Upper lobe of right lung (tissue), 1 donor: ENCODE measurements at places on chromosomes 3 and 15.
A peak's percentile ranks its signal among the peaks of the same experiment; 100 is the strongest.

GRCh38 chr3:53200501-53201498, 39.8 kb downstream of the PRKCD start:
- DNase-seq: no peak
- no peaks in the 10 kb centered on the region for H3K36me3 ChIP-seq
- H3K27me3 ChIP-seq: no peaks in the 10 kb centered on the region
- no peak overlapping the region for H3K4me3 ChIP-seq
- no peak overlapping the region for H3K27ac ChIP-seq
- H3K4me1 ChIP-seq: peaks cover 6% of the 10 kb centered on the region

DNA sequence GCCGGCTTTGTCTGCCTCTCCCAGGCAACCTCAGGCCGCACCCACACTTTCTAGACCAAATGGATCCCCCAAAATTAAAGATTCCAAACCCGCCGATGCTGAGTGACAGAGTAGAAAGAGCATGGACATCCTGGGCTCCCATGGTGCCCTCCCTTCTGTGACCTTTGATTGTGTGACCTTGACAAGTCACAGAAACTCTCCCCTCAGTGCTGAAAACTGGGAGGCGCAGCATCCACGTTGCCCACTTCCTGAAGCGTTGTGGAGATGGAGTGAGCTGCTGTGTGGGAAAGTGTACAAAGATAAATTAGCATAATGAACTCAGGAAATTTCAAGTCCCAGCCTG, 74.4 kb upstream of the MFGE8 start:
- no peaks in the 10 kb centered on the region for H3K27me3 ChIP-seq
- H3K4me3 ChIP-seq: no peak overlapping the region
- H3K36me3 ChIP-seq: no peaks in the 10 kb centered on the region
- H3K4me1 ChIP-seq: no peaks in the 10 kb centered on the region
- H3K27ac ChIP-seq: no peak overlapping the region

DNA sequence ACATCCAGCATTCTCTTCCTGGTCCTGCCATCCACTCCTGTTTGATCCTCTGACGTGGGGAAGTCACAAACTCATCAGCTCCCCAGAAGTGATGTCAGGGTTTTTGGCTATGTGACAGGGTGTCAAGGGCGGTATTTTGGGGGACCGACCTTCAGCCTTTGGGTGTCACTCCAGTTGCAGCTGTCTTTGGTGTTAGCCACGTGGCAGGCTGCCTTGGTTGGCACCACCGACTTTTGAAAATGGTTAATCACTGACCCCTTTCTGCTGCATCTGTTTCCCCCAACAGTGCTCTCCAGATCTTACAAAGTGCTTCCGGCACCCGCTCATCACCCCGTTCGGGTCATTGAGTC, 86.6 kb downstream of the TRAK1 start:
- peaks cover 16% of the 10 kb centered on the region for H3K4me1 ChIP-seq
- no peaks in the 10 kb centered on the region for H3K27me3 ChIP-seq
- peaks cover 4% of the 10 kb centered on the region for H3K36me3 ChIP-seq
- no peak for DNase-seq

DNA sequence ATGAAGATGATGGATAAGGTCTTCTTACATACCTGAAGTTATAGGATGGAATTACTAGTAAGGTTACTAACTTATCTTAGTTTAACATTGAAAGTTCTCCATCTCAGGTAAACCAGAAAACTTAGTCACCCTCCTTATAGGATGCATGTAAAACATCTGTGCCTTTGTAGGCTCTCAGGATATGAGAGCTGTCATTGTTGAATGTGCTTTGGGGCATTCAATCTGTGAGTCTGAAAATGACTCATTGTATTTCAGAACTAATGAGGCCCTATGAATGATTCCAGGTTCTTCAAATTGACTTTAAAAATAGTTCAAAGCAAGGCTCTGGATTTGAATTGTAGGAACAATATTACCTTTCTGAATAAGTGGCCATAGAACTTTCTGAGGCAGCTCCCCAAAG, 237.7 kb upstream of the AZI2 start:
- H3K27me3 ChIP-seq: no peaks in the 10 kb centered on the region
- H3K4me1 ChIP-seq: no peaks in the 10 kb centered on the region
- no peaks in the 10 kb centered on the region for H3K36me3 ChIP-seq
- no peak overlapping the region for H3K27ac ChIP-seq
- H3K4me3 ChIP-seq: no peak overlapping the region

GRCh38 chr3:191119415-191120295, 79.4 kb upstream of the OSTN start:
- no peak overlapping the region for H3K27ac ChIP-seq
- no peak overlapping the region for H3K4me3 ChIP-seq
- no peak for DNase-seq
- no peaks in the 10 kb centered on the region for H3K4me1 ChIP-seq

DNA sequence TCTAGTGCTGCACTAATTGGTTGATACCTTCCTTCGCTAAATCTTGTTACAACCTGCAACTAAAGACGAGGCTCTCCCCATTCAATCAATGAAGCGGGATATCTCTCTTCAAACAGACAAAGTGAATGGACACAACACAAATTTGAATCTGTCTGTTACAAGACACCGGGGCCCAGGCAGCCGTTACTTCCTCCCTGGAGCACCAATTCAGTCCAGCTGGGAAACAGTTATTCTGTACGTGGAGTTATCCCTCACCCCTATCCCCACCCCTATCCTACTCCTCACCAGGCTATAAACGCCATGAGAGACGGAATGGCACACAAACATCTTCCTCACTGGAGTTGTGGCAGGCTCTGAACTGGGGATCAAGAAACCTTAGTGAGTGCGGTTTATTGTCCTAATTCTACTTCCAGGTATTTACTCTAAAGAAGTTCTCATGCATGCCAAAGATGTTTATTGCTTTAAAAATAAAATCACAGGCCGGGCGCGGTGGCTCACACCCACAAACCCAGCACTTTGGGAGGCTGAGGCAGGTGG, 181.8 kb downstream of the FOXP1 start:
- no peak for DNase-seq
- H3K4me3 ChIP-seq: no peak overlapping the region
- H3K27ac ChIP-seq: no peak overlapping the region
- H3K4me1 ChIP-seq: peaks cover 17% of the 10 kb centered on the region
- H3K27me3 ChIP-seq: no peaks in the 10 kb centered on the region

DNA sequence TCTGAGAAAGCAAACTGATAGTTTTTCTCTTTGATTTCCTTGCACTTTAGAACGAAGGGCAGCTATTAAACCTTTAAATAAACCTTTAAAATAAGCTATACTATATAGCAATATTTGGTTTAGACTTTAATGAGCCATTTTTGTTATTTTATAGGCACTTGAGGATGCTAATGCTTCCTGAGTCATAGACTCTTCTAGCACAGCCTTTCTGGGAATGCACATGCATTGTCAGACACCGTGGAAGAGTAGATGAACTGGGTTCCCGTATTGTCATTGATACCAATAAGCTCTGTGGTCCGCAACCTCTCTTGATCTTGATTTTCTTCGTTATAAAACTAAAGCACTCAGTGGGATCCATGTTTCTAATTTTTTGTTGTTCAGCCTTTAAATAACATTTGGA, 27.6 kb downstream of the CERS3 start:
- peaks cover 6% of the 10 kb centered on the region for H3K27me3 ChIP-seq
- H3K4me3 ChIP-seq: no peak overlapping the region
- no peaks in the 10 kb centered on the region for H3K4me1 ChIP-seq
- no peaks in the 10 kb centered on the region for H3K36me3 ChIP-seq

DNA sequence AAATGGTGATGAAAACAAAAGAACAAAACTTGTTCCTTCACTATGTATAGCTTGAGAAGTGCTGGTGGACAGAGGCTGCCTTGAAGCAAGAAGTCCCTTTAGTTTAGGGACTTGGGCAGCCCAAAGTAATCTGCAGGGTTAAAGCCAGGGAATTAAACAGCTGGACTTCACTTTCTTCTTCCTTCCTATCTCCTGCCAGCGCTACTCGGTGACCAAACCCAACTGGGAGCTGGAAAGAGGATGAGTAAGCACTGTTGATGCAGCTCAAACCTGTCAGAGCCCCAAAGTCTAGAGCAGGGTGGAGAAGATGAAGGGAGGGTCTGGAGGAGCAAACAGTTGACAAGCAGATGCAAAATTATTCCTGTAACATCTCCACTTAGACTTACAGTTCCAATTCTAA, 73.1 kb upstream of the FBN1 start:
- no peak overlapping the region for H3K4me3 ChIP-seq
- DNase-seq: no peak
- H3K36me3 ChIP-seq: no peaks in the 10 kb centered on the region
- H3K27me3 ChIP-seq: no peaks in the 10 kb centered on the region
- no peaks in the 10 kb centered on the region for H3K4me1 ChIP-seq

DNA sequence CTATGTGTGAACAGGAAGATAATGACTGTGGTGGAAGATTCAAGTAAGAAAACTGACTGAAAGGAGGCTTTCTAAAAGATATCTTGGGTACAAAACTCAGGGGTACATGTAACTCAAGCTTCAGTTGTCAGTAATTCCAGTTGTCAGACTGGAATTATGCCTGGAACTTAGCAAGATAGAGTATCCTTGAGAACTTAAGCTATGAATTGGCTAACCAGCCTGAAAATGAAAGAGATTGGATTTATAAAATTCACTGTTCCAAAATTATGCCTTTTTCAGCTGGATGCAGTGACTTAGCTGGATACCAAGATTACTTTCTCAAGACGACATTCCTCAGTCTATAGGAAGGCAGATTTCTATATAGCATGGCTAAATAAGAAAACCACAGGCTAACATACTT, 221.9 kb upstream of the ZBTB20 start:
- H3K36me3 ChIP-seq: no peaks in the 10 kb centered on the region
- H3K4me1 ChIP-seq: no peaks in the 10 kb centered on the region
- H3K27me3 ChIP-seq: no peaks in the 10 kb centered on the region

- no peak overlapping the region for H3K4me3 ChIP-seq
- no peaks in the 10 kb centered on the region for H3K36me3 ChIP-seq
- H3K4me1 ChIP-seq: no peaks in the 10 kb centered on the region
- H3K27me3 ChIP-seq: no peaks in the 10 kb centered on the region
- DNase-seq: no peak
These were observed 232.5 kb downstream of the CHST2 start for GRCh38 chr3:143351895-143352608.

- H3K27ac ChIP-seq: no peak overlapping the region
- no peaks in the 10 kb centered on the region for H3K36me3 ChIP-seq
- no peaks in the 10 kb centered on the region for H3K4me1 ChIP-seq
- DNase-seq: no peak
These were observed 39.8 kb downstream of the TUSC7 start for GRCh38 chr3:116749388-116749787.

DNA sequence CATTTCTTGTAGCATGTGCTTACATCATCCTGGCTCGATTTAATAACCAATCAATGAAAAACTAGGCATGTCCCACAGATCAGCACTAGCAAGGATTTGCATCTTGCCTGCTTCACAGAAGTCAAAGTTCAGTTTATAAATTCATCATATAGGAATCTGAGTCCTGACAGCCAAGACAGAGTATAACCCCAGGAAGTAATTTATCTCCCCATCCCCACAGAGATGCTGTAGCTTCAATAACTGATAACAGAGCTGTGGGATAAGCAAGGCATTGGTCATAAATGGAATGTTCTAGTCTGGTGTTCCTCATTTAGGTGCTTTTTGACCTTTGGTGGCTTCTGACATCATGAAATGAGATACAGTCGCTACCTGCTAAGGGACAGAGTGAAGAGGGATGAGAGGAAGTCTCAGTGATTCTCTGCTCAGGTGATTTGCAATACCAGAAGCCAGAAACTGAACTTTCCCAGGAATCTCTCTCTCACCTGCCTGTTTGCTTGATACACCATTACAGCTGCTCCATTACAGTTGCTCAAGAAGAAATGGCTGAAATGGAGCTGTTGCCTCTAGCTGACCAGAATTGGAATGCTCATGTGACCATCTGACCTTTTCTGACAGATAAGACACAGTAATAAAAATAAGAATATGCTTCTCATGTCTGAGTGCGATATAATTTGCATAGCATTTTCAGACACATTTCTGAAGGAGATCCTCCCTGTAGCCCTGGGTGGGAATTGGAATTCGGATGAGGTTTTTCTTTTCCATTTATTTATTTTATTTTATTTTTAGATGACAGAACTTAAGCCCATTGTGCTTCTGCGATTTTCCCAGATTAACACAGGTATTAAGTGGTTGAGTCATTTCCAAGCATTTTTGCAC, 217.1 kb upstream of the KCNMB2 start:
- H3K36me3 ChIP-seq: no peaks in the 10 kb centered on the region
- no peak overlapping the region for H3K27ac ChIP-seq
- no peaks in the 10 kb centered on the region for H3K27me3 ChIP-seq
- no peaks in the 10 kb centered on the region for H3K4me1 ChIP-seq

DNA sequence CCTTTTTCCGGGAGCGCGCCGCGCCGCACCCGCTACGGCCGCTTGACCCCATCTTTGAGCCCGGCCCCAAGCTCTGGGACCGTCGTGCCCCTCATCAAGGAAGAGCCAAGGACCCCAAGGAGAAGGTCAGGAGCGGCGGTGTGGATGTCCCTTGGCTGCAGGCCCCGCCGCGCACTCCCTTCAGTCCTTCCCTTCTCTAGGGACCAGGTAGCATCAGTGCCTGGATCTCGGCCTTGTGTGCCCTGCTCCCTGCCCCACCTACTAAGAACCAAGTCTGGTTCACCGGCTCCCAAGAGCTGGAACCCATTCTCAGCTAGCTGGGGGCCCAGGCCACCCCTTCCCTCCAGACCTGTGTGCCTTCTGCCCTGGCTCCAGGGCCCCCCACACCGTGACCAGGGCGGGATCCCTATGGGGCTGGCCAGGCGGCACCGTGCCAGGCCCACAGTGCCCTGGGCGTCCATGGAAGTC, 69.3 kb upstream of the CGNL1 start:
- H3K4me3 ChIP-seq: peak overlapping the region; percentile 56
- no peaks in the 10 kb centered on the region for H3K27me3 ChIP-seq
- no peaks in the 10 kb centered on the region for H3K36me3 ChIP-seq
- H3K27ac ChIP-seq: peak overlapping the region; percentile 42
- DNase-seq: no peak

- H3K27me3 ChIP-seq: no peaks in the 10 kb centered on the region
- H3K27ac ChIP-seq: no peak overlapping the region
- no peak for DNase-seq
- no peaks in the 10 kb centered on the region for H3K4me1 ChIP-seq
These were observed 29.5 kb downstream of the ADPGK start for GRCh38 chr15:72754096-72754495.

DNA sequence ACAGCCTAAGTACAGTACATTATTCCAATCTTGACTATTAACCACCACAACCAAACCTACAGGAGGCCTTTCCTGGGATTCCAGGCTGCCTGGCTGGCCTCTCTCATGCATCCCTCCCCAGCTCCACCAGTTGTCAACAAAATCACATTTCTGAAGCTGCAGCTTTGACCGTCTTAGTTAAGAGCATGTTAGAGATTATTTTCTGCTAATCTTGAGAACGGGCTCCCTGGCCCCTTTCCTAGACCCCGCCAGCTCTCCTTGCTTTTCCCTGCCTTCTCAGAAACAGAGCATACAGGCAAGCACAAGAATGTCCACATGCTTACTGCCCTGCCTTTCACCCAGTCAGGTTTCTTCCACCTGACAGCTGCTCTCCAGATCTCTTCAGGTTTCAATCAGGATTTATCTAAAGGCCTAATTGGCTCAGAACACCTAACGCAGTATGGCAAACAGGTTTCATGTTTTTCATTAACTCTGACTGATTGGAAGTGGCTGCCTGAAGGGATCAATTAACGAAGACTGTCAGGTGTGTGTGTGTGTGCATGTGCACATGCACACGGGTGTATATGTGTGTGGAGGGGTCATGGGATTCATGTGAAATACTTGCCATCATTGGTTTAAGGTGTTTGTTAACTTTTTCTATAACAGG, 12.3 kb downstream of the KY start:
- no peaks in the 10 kb centered on the region for H3K27me3 ChIP-seq
- no peak for DNase-seq
- H3K36me3 ChIP-seq: no peaks in the 10 kb centered on the region
- H3K4me3 ChIP-seq: no peak overlapping the region
